ENCODE measurements at places on chromosomes 5 and 9.

GRCh38 chr9:3441197-3441816 is 84.5 kb downstream of the RFX3 start:
- DNase-seq = peak; percentile 2

DNA sequence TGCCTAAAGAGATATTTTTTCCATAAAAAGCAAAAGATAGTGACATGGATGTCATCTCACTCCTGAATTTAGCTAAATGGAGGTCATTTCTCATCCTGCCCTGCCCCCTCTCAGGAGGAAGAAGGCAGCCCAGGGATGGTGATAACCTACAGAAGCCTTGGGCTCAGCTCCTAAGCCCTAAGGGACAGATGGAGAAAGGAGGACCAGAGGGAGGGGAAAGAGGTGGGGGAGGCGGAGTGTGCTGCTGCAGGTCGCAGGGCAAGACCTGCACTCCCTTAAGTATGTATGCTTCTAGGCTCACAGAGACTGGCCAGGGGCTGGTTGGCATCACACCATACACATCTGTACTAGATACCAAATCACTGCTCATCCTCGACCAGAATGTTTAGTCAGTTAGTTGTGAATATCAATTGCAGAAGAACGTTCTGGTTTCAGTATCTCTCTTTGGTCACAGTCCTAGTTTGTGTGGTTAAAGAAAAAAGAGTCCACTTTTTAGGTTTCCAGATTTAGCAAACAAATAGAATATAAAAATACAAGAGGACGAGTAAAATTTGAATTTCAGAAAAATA is 18.4 kb upstream of the CDKN2AIPNL start:
- no peak for DNase-seq

DNA sequence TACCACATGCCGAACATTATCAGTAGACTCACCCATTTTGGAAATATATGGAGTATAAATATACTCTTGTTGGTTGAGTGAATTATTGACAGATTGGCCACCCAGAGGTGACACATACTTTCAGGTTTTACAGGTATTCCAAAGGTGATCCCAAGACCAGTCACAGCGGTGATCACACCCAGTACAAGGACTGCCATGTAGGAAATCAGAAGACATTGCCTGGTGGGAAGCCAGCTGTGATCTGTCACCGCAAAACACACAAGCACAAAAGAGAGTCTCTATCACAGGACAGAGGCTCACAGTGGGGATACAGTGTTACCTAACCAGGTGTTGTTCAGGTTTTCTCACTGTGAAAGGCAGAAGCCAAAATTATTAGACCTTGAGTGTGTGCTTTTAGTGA is 15.8 kb downstream of the BTF3 start:
- DNase-seq = no peak

GRCh38 chr5:162274679-162275078 is 207.1 kb downstream of the GABRG2 start:
- no peak for DNase-seq

DNA sequence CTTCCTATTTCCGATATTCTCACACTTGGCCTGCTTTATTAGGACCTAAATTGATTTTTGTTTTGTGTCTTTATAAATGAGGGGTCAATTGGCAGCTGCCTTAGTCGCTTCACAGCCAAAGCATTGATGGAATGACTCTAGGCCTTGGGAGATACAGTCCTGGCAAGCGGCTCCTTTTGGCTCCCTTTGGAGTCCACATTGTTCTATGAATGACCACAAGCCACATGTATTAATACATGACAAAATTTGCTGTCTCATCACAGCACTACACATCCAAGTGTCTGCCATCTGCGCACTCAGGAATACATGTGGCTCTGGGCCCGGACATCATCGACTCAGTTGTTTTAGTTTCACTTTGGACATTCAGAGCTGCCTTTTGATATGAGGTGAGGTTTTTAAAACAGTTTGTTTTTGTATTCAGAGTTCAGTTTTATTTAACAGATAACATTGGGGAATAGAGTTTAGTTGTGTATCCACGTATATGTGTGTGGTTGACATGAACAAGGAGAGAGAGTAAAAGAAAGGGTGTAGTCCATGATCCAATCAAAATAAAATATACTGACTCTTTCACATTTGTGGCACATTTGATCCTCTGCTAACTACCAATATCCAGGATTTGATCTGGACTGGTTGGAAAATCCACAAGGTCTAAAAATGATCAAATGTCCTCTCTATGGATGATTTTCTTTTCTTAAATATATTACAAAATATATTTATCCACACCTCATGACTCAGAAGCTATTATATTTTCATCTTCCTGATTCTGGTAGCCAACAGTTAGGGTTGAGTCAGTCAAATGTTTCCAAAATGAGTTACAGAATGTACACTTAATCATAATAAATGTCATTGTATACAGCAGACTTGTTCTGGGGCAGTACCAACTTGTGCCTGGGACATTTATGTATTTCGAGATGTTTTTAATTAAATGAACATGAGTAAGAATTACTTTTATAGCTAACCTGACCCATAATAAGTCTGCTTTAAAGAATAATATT is 114.0 kb upstream of the MTAP start:
- DNase-seq = no peak

DNA sequence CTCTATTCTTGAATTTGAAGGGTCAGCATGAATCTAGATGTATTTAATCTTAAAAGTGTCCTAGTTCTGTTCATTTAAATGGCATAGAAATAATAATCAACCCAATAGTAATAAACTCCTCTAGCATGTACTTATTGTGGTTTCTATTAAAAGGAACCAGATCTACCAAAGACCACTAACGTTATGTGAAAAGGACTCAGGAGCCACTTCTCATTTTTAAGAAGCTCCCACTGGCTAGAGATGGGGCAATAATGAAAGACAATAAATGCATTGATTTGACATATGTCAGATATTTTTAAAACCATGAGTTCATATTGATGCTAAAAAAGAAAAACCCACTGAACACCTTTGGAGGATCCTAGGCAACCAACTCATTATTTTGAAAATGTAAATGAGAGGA is 191.9 kb downstream of the ATP10B start:
- DNase-seq = no peak

DNA sequence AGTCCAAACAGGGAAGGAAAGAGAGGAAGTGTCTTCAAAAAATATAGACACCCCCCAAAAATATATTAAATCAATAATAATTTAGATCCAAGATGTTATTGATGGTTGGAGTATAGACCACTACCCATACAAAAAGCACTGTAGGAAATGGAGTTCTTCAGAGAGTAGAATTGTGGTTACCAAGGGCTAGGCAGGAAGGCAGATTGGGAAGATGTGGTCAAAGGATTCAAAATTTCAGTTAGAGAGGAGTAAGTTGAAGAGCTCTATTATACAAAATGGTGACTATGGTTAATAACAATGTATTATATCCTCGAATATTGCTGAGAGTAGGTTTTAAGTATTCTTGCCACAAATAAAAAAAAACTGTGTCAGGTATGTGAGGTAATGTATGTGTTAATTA is 149.4 kb downstream of the CWC27 start:
- no peak for DNase-seq

- DNase-seq = no peak
Observed at GRCh38 chr9:7452378-7452777, 347.2 kb downstream of the DMAC1 start.

GRCh38 chr9:79569814-79570447 is 1.8 kb upstream of the TLE4 start:
- no peak for DNase-seq

GRCh38 chr5:171588790-171589189 is 169.3 kb downstream of the FGF18 start:
- no peak for DNase-seq

- no peak for DNase-seq
Observed at GRCh38 chr5:52693280-52693679, 94.4 kb upstream of the ITGA1 start.

- no peak for DNase-seq
Observed at GRCh38 chr5:25006734-25007133, 362.0 kb upstream of the CDH10 start.

GRCh38 chr9:14597171-14597799 is 95.9 kb downstream of the ZDHHC21 start:
- DNase-seq = no peak

DNA sequence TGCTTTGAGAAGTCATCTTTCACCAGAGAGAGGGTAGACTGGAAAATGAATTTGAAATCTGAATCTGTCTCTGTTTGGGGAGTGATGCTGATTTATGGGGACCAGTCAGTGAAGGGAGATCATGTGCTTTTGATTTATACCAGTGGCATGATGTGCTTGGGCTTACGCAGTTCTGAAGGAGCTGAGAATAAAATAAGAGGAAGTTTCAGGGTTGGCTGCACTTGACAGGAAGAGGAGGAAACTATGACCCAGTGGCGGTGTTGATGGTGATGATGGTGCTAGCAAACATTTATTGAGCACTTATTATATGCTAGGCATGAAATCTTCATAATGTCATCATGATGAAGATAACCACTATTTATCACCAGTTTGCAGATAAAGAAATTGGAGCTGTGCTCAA is 136.4 kb upstream of the GLRA1 start:
- no peak for DNase-seq

GRCh38 chr5:124054564-124054963 is 542.6 kb downstream of the CSNK1G3 start:
- DNase-seq = no peak

DNA sequence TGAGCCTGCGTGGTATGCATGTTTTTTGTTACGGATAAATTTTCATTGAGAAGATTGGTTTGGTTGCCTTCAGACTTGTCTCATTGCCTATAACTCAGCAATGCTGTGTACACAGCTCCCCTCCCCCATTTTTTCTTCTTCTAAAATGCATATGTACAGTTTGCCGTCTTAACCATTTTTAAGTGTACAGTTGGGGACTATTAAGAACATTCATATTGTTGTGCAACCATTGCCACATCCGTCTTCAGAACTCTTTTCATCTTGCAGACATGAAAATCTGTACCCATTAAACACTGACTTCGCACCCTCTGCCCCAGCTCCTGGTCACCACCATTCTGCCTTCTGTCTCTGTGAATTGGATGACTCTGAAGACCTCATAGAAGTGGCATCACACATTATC is 6.2 kb downstream of the EXOC3 start:
- DNase-seq = no peak

DNA sequence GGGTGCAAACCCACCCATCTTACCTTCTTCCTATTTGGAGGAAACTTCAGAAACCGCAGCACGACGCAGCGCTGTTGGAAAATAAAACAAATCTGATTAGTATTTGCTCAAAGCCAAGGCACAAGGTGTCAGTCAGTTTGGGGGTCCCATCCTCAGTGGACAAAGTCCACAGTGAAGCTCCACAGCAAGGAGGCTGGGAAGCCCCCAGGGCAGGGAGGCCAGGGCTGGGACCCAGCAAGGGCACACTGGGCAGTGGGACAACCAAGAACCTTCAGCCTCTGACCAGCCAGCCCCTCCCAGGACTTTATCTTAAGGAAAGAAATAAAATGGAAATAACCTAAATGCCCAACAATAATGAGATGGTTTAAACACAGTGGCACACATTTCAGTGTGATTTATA is 11.3 kb downstream of the IPPK start:
- DNase-seq = no peak

DNA sequence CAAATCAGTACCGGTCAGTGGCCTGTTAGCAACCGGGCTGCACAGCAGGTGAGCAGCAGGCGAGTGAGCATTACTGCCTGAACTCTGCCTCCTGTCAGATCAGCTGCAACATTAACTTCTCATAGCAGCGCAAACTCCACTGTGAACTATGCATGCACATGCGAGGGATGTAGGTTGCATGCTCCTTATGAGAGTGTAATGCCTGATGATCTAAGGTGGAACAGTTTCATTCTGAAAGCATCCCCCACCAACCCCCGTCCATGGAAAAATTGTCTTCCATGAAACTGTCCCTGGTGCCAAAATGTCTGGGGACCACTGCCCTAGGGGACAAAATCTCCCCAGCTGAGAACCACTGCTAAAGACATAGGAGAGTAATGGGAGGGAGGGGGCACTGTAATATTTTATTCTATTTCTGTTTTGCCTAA is 51.1 kb downstream of the P4HA2 start:
- no peak for DNase-seq

- no peak for DNase-seq
Observed at GRCh38 chr5:93831449-93831848, 90.0 kb upstream of the POU5F2 start.

DNA sequence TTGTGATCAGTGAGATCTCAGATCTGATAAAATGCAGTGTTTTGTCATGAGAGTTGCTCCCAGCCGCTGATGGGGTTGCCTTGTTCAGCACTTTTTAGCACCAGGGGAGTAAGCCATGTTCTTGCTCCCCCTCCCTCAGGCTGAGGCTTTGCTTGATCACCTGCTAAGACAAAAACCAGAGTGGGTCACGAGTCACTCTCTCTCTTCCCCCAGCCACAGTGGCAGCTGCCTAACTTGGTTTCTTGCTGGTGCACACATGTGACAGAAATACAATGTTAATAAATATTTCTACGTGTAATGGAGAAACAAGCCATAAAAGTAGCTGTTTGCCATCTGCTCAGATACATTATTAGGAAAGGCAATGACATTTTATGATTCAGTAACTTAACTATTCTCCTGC is 212.4 kb upstream of the DMRT1 start:
- no peak for DNase-seq

- DNase-seq = no peak
Observed at GRCh38 chr5:54524704-54525103, 7.1 kb downstream of the SNX18 start.

GRCh38 chr5:107431536-107431935 is 239.2 kb downstream of the EFNA5 start:
- DNase-seq = no peak

DNA sequence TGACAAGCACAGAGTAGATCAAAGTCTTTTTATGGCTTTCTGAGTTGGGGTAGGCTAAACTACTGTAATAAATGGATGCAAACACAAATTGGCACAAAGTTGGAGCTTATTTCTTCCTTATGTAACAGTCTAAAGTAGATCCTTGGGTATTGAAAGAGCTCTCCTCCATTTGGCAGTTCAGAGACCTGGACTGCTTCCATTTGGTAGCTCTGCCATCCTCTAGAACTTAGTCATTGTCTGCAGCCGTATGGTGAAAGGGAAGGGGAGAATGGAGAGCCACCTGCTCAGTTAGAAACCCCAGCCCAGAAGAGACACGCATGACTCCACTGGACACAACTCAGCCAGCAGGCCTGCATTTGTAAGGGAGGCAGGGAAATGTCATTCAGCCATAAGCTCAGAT is 345.0 kb downstream of the DMAC1 start:
- no peak for DNase-seq

GRCh38 chr5:69368458-69369339 is 621 bp downstream of the AK6 start:
- no peak for DNase-seq

- no peak for DNase-seq
Observed at GRCh38 chr5:142176255-142176654, 67.7 kb downstream of the NDFIP1 start.

All from NCI-H1048 (cell line).